ENCODE measurements at places on chromosomes 2 and 18. TPM values are rescaled to one million over a fixed set of nuclear protein-coding genes. Genes with fewer than 3 reads are reported as not detected.

TWIST2 gene
- 1.3 TPM for total RNA-seq

ZBTB7C gene
- total RNA-seq: 3.9 TPM

FAM237A gene
- total RNA-seq: not detected

C2orf80 gene
- 12.2 TPM for total RNA-seq

BOLL gene
- not detected for total RNA-seq

VPS4B gene
- total RNA-seq: 28.0 TPM

PAX3 gene
- 135 TPM for total RNA-seq

GRB14 gene
- total RNA-seq: 9.0 TPM

SERPINB10 gene
- not detected for total RNA-seq

OTOF gene
- total RNA-seq: 1.4 TPM

CD207 gene
- not detected for total RNA-seq

NPAS2 gene
- total RNA-seq: 1.3 TPM

NOSTRIN gene
- 8.7 TPM for total RNA-seq

ABCB11 gene
- total RNA-seq: 2.6 TPM
